Progenitor cell of endocrine pancreas (in vitro differentiated cells): ENCODE measurements at places on chromosomes 16 and 17.

DNA sequence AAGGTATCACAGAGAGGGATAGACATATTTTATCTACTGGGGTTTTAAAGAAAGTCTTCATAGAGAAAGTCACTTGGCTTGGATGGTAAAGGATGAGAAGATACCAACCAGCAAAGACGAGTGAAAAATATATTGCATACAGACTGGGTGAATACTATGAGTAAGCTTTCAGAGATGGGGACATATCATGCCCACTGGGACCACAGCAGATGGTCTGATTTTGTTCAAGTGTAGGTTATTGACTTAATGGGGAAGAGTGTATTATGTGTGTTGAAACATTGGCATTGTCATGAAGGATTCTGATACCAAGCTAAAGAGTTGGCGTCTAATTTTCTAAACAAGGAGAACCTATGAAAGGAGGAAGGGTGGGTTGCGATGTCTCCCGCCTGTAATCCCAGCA, 13.8 kb upstream of the MMD start:
- no peak for DNase-seq

- DNase-seq: no peak
These were observed 8.0 kb upstream of the XYLT2 start for GRCh38 chr17:50337956-50338355.

- peak; percentile 41 for DNase-seq
These were observed 863 bp downstream of the ADCY9 start for GRCh38 chr16:4115209-4115948.

- no peak for DNase-seq
These were observed 448.6 kb downstream of the CA10 start for GRCh38 chr17:51709694-51710633.

DNA sequence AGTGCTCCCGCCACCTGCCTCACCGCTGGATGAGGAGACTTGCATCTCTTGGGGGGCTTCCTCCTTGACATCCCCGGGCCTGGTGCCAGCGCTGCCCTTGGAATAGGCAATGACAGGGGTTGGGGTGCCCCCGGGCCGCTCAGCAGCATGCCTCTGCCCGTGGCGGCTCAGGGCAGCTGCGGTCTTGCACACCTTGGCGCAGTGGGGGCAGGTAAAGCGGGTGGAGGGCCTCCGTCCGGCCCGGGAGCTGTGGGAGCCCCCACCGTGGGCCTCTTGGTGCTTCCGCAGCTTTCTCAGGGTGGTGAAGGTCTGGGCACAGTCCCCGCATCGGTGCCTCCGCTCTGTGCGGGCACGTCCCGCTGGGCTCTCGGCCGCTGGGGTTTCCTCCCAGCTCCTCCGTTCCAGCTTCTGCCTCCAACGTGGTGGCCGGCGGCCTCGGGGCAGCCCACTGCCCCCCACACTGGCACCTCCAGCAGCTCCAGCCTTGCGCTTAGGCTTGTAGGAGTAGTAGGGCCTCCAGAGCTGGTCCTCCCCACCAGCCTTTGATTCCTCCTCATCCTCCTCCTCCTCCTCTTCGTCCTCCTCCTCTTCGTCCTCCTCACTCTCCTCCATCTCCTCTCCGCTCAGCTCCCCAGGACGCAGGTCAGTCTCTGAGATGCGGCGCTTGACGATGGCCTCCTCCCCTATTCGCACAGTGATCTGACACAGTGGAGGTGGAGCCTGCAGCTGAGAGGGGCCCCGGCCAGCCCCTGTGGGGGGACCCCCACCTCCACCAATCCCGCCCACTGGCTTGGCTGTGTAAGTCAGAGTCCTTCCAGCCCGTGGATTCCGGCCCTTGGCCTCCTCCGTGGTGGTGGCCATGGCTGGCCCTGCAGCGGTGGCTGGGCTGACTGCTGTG, 16.7 kb downstream of the ZBTB4 start:
- DNase-seq: no peak

- DNase-seq: no peak
These were observed 23.3 kb downstream of the STAT5B start for GRCh38 chr17:42252597-42253550.

DNA sequence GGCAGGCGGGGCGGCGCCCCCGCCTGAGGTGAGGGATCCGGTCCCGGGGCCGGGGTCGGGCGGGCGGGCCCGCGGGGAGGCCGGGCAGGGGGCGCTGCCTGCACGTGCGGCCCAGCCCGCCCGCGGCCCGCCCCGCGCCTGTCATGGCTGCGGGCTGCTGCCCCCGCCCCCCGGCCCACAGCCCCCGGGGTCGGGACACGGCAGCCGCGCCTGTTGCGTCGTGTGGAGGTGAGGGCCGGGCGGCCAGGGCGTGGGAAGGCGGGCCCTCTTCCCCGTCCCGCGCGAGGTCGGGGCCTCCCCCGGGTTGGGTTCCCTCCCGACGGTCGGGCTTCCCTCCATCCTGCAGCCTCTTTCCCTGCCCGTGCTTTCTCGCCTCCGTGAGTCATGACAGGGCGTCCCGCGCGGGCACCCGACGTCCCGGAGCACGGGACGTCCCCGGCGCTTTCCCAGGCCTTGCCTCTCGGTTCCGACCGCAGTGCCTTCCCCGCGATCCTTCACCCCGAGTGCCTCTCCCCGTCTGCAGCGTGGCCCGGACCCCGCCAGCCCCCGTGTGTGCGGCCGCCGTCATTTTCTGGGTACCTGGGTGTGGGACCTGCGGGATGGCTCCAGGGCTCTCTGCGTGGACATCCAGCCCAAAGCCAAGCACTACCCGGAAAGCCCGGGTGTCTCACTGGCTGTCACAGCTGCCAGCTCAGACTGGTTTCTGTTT, 76.7 kb downstream of the CHD9 start:
- DNase-seq: peak; percentile 37

DNA sequence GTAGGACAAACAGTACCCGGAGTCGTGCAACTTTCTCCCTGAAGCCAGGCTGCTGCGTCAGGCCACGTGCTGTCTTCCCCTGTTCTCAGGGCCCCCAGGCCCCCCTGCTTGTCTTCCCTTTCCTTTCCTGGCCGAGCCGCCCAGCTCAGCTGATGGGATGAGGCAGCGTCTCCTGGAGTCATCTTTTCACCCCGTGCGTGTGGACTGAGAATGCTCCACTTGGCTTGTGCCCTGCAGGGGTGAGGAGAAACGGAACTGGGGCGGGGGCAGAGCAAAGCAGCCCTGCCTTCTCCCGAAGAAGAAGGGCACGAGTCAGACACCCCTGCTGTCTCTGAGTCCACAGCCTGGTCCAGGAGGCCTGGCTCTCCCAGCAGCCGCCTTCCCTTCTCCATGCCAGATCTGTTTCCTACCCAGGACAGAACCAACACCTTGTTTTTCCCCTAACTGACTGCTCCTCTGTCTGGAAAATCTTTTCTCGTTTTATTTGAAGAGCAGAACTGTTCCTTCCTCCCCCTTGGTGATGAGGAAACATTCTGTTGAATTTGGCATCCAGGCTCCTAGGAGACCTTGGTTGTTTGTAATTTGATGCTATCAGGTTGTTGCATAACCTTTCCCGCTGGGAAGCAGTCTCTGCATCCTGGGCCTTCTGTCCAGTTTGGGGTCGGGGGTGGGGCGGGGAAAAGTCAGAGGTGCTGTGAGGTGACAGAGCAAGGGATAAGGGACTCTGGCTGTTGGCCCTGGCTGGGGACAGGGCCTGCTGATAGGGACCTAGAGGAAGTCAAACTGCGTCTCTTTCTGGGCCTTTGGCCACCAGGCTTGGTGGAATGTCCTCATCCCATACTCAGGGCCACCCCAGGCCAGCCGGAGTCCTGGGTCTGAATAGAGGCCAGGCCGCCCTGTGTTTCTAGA, 78.8 kb downstream of the WIPI1 start:
- no peak for DNase-seq

- no peak for DNase-seq
These were observed 73.4 kb downstream of the PLD6 start for GRCh38 chr17:17132746-17133145.

DNA sequence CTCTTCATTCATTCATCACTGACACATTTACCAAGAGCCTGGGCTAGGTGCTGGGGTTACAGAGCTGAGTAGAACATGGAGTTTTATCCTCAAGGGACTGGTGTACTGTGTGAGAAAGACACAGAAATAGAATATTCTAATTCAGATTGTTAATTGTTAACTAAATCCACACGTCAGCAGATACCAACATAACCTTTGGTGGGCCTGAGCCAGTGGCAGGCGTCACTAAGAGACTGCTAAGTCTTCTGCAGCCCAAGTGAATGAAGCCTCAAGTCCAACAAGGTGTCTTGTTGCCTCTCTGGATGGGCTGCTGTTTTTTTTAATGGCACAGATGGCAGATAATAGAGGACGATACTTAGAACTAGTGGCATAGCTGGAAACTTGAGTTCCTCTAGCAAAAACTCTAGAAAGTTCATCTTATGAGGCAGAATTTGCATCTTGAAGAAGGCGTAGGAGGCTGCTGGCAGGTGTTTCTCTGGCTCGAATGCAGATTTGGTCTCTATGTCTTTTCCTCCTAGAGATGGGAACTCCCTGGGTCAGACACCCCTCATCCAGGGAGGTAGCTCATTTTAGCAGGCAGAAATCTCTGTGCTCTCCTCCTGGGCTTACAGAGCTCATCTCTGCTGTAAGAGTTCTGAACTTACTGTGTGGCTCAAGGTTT, 179.5 kb downstream of the NTN1 start:
- no peak for DNase-seq

GRCh38 chr16:20782470-20782869, 18.7 kb downstream of the ACSM3 start:
- no peak for DNase-seq
